ENCODE measurements at places on chromosomes 7 and 10.

- DNase-seq, result no peak
Measured at GRCh38 chr10:36188461-36188860, 546.4 kb upstream of the FZD8 start.

- DNase-seq, result no peak
Measured at GRCh38 chr10:77800320-77800719, 126.2 kb downstream of the DLG5 start.

DNA sequence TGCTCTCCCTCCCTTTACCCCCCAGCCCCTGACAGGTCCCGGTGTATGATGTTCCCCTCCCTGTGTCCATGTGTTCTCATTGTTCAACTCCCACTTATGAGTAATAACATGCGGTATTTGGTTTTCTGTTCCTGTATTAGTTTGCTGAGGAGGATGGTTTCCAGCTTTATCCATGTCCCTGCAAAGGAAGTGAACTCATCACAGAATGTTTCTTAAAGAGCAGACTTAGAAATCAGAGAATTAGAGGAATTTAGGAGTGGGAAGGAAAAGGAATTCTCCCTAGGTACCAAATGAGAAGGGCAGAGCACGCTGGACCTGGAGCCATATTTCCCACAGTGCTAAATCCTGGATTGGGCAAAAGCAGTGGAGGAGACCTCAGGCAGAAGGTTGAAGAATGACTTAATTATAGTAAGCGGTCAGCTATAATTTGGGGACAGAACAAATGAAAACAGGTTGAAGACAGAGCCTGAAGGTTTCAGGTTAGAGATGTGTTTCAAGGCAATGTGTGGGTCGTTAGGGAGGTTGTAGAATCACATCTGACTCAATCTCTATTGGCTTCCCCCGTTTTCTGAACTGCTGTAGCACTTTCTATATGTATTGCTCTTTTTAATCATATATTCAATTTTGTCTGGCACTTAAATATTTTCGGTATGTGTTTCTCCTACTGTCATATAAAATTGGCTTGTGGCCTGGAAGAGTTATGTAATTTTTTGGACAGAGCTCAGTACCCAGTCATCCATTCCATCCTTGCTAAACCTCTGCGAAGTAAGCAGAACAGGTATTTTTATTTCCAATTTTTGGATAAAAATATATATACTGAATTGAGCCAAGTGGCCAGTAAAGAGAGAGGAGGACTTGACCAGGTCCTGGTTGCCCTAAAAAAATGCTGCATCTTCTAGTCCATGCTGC, 210.5 kb upstream of the KLF6 start:
- DNase-seq, result no peak

- DNase-seq, result no peak
Measured at GRCh38 chr7:46900312-46901263, 681.3 kb downstream of the TNS3 start.

DNA sequence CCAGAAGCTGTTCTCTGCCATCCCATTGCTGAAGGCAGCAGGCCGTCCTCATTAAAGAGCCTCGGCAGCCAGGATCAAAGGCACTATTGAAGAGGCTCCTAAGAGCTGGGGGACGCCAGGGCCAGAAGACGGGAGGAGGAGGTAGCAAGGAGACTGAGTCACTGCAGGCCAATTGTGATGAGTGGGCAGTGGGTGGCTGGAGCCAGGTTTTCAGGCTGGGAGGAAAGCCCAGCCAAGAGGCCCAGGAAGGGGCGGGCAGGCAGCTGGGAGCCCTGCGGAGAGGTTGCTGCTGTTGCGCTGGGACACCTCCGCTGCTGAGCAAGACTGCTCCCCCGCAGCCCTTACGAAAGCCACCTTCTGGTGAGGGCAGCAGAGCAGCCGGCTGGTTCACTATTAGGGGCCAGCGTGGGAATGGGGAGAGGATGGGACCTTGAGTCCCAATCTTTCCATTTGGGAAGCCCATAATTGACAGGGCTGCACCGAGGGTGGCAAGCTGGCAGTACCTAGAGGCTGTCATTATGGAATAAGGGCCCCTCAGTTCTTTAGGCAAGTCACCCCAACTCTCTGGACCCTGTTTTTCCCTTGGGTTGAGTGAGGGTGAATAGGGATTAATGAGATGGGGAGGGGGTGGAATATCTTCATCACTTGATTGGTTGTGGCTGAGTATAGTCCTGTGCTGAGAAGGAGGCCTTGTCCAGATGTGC, 48.4 kb downstream of the UNC5B start:
- DNase-seq, result no peak
